ENCODE measurements at places on chromosomes 2 and 18.

- DNase-seq: peak; percentile 75
Measured at GRCh38 chr2:28958689-28959088, 22.4 kb upstream of the TOGARAM2 start.

GRCh38 chr2:149527998-149528755 lies 59.4 kb downstream of the MMADHC start:
- no peak for DNase-seq

DNA sequence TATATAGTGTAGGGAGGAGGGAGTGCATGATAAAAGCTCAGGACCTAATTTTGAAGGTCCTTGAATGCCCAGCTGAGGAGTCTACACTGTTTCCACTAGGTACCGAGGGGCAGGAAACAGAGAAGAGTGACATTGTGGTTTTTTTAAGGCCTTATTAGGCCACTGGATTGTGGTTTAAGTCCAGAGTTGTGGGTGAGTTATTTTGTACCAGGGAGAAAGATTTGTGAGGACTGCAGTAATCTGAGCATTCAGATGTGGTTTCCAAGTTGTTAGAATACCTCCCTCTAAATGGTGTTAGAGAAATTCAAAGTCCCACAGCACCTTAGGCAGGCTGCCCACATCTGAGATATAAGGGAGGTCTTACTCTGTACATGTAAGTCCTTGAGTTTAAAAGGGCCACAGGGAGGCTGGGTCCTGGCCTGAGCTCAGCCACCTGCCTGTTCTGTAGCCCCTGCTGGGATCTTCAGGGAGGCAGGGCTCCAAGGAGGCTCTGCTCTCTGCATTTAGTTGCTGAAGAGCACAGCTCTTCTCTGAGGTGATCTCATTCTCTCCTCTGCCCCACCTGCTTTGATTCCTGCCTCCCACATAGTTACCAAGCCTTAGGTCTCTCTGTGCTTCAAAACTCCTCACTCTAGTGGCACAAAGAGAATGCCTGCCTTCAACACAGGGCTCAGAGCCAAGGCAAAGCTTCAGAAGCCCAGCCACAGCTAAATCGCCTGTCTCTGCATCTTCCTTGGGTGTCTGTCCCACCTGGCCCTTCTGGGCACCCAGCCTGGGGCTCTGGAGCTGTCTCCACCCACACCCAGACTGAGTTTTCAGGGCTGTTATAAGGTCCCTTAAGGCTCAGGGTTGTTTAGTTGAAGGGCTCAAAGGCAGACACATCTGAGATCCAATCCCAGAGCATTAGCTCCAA lies 88.1 kb downstream of the VSNL1 start:
- DNase-seq: no peak

- no peak for DNase-seq
Measured at GRCh38 chr2:98333922-98334321, 12.3 kb upstream of the CNGA3 start.

GRCh38 chr2:214542295-214542694 lies 131.4 kb downstream of the VWC2L start:
- DNase-seq: no peak

- no peak for DNase-seq
Measured at GRCh38 chr2:55843994-55844345, 79.6 kb downstream of the EFEMP1 start.

GRCh38 chr2:122525336-122525735 lies 769.9 kb downstream of the TSN start:
- DNase-seq: no peak

DNA sequence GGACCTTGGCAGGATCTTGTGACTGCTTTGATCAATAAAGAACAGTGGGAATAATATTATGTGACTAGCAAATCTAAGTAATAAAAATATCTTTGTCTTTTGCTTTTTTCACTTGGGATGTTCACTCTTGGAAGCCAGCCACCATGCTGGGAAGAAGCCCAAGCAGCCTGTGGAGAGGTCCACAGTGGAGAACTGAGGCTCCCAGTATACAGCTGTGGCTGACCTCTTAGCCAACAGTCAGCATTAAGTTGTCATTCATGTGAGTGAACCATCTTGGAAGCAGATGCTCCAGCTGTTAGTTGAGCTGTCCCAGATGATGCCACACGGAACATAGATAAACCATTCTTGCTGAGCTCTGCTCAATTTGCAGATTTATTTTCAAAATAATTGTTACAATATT lies 160.0 kb downstream of the OSR1 start:
- DNase-seq: no peak

- no peak for DNase-seq
Measured at GRCh38 chr2:45623098-45623497, 12.0 kb upstream of the SRBD1 start.

DNA sequence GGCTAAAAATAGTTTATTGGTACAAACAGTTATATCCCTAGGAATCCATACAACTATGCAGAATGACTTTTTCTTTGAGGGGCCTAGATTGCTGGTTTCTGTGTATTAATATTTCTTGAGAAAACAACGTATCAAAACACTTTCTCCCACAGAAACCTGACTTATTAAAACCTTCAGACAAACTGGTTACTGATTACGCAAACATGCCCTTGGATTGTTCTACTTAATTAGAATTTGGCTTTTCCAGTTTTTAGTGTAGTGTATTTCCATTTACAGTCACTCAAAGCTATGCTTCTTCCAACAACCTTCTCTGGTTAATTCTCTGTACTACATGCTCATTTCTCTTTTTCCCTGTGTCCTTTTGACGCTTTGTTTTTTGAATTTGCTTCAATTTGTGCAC lies 20.0 kb downstream of the VAPA start:
- no peak for DNase-seq

DNA sequence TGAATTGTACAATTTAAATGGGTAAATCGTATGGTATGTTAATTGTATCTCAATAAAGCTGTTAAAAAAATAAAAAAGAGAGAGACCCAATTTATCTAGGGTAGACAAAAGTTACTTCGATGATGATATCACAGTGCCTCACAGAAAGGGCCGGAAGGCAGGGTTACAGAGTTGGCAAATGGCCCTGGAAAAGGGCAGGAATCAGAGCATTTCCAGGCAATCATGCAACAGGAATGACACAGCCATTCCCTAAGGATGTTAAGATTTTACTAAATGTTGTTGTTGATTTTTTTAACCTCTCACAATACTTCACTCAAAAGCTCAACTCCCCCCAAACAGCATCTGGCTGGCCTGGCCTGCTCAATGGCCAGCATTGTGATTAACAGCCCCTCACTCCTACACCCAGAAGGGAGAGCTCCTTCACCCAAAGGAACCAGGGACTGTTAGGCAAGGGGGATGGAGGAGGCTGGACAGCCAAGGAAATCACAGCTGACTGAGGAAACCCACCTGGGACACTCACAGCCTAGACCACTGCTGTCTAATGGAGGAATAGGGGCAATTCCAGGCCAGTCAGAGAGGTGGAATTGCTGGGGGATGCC lies 7.7 kb upstream of the SP100 start:
- DNase-seq: no peak

DNA sequence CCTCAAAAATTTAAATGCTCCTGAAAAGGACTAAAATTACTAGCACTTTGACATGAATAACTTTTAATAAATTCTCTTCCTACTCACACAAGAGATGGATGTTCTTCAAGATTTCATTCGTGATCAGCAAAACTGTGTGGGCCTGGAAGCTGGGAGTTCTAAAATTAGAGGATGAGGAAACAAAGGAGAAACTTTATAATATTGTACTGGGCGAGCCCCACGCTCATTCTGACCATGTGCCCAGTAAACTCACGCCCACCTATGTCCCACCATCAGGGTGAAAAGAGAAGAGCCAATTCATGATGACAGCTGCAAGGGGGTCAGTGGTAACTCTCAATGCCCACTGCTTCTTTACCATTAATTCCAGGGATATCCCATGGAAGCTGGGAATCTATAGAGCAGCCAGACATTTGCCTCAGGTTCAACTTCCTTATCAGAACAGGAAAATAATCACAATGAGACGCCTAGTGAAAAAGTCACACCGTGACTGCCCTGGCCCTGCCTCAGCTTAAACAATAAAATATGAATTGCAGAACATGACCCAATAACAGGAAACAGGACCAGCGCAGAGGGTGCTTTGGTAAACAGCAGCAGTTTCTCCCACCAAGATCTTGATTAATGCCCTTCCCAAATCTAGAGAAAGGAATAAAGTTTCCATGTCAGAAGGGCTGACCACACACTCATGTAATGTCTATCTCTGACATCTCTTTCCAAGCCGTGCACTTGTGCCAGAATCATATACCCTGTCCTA lies 438.6 kb downstream of the TXNL1 start:
- no peak for DNase-seq

- DNase-seq: no peak
Measured at GRCh38 chr2:232534940-232535651, 4.4 kb upstream of the CHRNG start.

DNA sequence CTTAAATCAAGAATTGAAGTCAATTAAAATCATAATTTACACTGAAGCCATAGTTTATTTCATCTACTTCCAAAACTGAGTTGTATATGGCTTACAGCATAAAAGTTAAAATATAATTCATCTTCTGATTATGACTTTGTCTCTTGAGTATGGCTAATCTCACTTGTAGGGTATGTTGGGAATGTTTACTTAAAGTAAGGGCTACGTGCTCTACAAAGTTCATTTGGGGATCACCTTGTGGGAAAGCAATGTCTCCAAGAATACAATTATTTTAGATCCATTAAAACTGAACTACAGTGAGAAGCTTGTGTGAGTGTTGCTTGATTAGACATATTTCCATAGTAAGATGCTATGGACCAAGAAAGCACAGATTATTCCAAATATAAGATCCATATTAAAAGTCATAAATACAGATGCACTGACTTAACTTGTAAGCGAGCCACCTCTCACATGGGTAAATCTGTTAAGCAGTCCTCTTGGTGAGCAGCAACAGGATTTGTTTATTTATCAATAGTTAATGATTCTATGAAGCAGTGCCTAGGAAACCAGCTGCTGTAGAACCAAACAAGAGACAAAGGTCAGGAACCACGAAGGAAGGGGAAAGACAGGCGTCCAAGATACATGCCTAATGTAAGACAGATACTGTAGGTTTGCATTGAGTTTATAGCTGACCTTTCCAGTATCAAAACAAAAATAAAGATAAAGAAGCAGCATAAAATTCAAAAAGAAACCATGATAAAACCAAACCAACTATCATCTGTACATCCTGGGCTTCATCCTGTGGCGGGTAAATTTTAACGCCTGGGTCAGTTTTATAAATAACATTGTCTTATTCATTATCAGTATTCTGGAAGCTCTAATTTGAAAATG lies 24.8 kb downstream of the DSG4 start:
- DNase-seq: no peak

DNA sequence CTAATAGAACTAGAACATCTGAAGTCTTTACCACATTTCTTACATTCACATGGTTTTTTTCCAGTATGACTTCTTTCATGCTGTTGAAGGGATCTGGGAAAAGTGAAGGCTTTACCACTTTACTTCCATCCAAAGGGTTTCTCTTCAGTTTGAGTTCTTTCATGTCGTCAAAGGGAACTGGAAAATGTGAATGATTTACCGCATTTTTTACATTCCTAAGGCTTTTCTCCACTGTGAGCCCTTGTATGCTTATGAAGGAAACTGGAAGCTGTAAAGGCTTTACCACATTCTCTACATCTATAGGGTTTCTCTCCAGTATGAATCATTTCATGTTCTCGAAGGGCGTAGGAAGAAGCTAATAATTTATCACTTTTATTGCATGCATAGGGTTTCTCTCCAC lies 46.7 kb downstream of the NBEAL1 start:
- DNase-seq: no peak

GRCh38 chr2:32009516-32010256 lies 1.1 kb downstream of the MEMO1 start:
- peak; percentile 42 for DNase-seq

DNA sequence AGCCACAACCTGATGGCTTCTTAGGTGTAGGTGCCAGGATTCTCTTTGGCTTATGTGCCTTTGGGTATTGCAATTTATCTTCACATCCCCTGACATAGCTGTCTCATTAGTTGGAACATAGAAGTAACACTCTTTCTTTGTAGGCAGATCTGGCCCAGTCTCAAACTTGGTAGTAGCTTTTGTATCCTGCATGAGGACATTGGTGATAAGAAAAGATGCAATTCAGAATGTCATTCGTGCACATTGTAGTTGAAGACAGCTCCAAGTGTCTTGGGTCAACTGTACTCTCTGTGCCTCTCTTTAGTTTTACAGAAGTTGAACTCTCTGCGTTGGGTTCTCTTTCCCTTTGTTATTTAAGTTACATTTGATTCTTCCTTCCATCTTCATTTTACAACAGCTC lies 69.6 kb upstream of the BCL11A start:
- no peak for DNase-seq

- DNase-seq: no peak
Measured at GRCh38 chr2:42569883-42570282, 1.5 kb downstream of the MTA3 start.

- no peak for DNase-seq
Measured at GRCh38 chr2:9164112-9164608, 42.5 kb upstream of the ASAP2 start.

DNA sequence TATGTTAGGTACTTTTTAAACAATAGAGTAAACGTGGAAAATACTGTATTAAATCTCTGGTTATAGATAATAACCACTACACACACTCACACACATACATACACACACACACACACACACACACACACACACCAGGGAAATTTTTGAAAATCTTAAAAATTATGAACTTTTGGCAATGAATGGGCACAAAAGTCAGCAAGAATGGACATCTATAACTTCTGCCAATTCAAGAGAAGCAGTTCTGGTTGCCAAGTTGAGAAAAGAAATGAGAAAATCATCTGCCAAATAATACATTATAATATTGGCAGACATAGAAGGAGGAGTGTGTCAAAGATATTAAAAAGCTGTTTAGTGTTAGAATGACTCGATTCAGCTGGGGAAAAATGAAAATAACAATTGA lies 42.9 kb upstream of the TMEM178A start:
- DNase-seq: no peak

GRCh38 chr2:120546048-120546864 lies 189.4 kb upstream of the GLI2 start:
- DNase-seq: no peak

DNA sequence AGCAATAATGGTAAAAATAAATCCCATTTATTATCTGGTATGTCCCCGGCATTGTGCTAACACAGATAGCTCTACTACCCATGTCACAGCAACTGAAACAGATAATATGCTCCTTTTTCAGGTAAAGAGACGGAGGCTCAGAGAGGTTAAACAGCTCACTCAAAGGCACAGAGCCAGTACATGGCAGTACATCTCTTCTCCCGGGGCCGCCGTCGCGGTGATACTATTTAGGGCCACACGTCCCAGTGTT lies 693 bp upstream of the PDK1 start:
- no peak for DNase-seq

DNA sequence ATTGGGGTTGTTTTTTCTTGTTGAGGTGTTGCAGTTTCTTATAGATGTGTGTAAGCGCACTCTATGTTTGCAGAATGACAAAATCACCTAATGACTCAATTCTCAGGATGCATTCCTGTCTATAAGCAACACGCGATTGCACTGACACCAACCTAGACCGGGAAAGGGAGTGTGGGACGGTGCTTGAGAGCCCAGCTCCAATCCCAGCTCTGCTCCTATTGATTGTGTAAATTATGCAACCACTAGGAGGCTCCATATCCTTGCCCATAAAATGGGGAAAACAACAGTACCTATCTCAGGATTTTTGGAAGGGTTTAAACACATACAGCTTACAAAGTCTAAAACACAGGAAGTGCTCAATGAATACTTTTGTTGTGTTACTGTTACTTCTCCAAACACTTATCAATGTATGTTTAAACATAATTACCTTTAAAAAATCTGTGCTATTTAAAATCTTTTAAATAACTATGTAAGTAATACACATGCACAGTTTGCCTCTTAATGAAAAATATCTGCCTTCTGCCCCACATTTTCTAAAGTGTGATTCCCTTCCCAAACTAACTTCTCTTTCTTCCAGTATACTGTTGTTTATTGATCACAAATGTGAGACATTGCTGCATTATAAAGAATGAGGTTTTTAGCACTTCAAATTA lies 132.5 kb downstream of the SPHKAP start:
- no peak for DNase-seq

Measured in CD4-positive, alpha-beta T cell treated with Interferon alpha-2 for 1 hour (primary cell).